ENCODE measurements at places on chromosomes 11 and 22. TPM values are rescaled to one million over a fixed set of nuclear protein-coding genes. Genes with fewer than 3 reads are reported as not detected.

DNA sequence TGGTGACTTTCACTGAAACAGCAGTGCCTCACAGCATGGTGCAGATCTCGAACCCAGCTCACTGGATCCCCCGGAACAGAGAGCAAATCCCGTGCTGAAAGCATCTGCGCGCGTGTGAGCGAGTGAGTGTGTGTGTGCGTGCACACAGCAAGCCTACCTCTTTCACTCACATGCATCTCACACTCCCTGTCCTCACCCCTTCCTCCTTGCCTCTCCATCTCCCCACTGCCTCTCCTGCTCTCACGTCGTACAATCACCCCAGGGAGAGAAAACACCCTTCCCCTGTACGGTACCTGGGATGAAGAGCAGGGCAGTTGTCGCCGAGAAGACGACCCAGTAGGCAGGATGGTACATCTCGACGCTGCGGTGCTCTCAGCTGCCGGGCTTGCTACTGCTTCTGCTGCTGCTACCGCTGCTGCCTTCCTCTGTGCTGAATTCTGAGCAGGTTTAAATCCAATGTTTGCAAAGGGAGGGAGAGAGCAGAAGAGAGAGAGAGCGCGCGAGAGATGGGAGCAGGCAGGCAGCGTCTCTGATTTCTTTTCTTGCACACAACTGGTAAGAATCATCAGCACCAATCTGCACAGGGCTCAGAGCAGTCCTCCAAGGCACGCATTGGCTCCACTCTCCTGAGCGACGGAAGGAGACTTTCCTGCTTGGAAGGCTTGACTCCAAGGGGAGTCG, at the start of gene OPCML:
OPCML (minus strand) TSS at position 531 of the 681 bp plus-strand sequence.
- DNase-seq = no peak
- H3K27me3 ChIP-seq = peaks cover 37% of the 10 kb centered on the region
- no peaks in the 10 kb centered on the region for H3K4me1 ChIP-seq
- H3K4me3 ChIP-seq = no peak within 1 kb of the TSS

GRCh38 chr22:36922105-36922608, 8.7 kb downstream of the CSF2RB start:
- peaks cover 26% of the 10 kb centered on the region for H3K27me3 ChIP-seq
- no peaks in the 10 kb centered on the region for H3K36me3 ChIP-seq
- H3K4me1 ChIP-seq = peaks cover 27% of the 10 kb centered on the region
- DNase-seq = no peak

Gene DBX1
- total RNA-seq = not detected

DNA sequence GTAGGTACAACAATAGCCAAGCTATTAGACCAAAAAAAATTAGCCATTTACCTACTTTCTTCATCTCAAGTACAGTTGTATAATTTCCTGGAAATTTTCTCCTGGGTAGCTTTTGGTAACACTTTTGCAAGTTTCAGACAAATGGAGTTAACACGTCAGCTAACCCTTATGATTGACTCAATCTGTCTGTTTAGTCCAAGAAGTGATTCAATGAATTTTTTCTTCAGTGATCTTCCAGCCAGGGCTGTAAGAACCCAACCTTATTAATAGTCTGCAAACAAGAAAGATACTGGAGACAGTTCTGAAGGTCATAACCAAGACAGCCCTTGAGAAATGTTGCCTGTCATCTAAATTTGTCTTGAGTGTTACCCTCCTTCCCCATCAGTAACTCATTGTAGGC, 30.1 kb upstream of the FIBIN start:
- no peak for DNase-seq
- no peak overlapping the region for H3K27ac ChIP-seq
- H3K27me3 ChIP-seq = no peaks in the 10 kb centered on the region

Gene TAF10
- 159 TPM for total RNA-seq

- H3K36me3 ChIP-seq = no peaks in the 10 kb centered on the region
- no peak overlapping the region for H3K4me3 ChIP-seq
- peaks cover 5% of the 10 kb centered on the region for H3K4me1 ChIP-seq
- no peak for DNase-seq
- peaks cover 2% of the 10 kb centered on the region for H3K27me3 ChIP-seq
- H3K27ac ChIP-seq = no peak overlapping the region
These were observed 129.7 kb downstream of the ST3GAL4 start for GRCh38 chr11:126485021-126485792.

Gene CRYBB3
- total RNA-seq = 0.40 TPM

GRCh38 chr22:33821290-33821689, 99.0 kb downstream of the LARGE1 start:
- DNase-seq = no peak
- no peak overlapping the region for H3K27ac ChIP-seq
- no peak overlapping the region for H3K4me3 ChIP-seq
- no peaks in the 10 kb centered on the region for H3K27me3 ChIP-seq
- no peaks in the 10 kb centered on the region for H3K36me3 ChIP-seq
- H3K4me1 ChIP-seq = no peaks in the 10 kb centered on the region

- no peak for DNase-seq
- no peaks in the 10 kb centered on the region for H3K27me3 ChIP-seq
- no peak overlapping the region for H3K4me3 ChIP-seq
These were observed 93.2 kb upstream of the OR4B1 start for GRCh38 chr11:48123254-48123875.

DNA sequence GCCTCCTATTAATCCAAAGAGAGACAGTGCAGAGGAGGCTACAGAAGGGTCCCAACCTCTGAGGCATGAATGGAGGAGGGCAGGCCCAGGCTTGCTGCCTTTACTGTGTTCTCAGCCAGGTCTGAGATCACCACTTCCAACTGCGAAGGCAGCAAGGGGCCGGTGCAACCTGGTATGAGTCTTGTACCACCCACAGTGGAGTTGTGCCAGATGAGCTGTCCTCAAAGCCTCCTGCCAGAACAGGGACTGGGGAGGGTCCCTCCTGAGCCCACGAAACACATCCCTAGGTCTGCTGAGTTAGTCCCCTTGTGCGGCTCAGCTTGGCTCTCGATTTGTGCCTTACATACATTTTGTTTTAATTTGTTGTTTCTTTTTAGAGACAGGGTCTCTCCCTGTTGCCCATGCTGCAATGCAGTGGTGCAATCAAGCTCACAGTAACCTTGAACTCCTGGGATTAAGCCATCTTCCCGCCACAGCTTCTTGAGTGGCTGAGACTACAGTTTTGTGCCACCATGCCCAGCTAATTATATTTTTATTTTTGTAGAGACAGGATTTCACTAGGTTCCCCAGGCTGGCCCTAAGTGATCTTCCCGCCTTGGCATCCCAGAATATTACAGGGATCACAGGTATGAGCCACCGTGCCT, 9.3 kb downstream of the MIF start:
- H3K4me1 ChIP-seq = no peaks in the 10 kb centered on the region
- peaks cover 9% of the 10 kb centered on the region for H3K36me3 ChIP-seq
- H3K27ac ChIP-seq = no peak overlapping the region
- no peak overlapping the region for H3K4me3 ChIP-seq

- peaks cover 3% of the 10 kb centered on the region for H3K36me3 ChIP-seq
- H3K4me3 ChIP-seq = peak within 1 kb of the TSS; percentile 34
- peak; percentile 27 for DNase-seq
- H3K27ac ChIP-seq = no peak within 1 kb of the TSS
- peaks cover 28% of the 10 kb centered on the region for H3K4me1 ChIP-seq
These were observed at the start of gene BARX2 for GRCh38 chr11:129375751-129376657. Gene BARX2, plus strand, starts transcription at chr11:129375848. Its CDS starts 188 bp downstream, at chr11:129376036.

- DNase-seq = no peak
- no peak overlapping the region for H3K4me3 ChIP-seq
- no peaks in the 10 kb centered on the region for H3K27me3 ChIP-seq
- peaks cover 26% of the 10 kb centered on the region for H3K36me3 ChIP-seq
- H3K27ac ChIP-seq = no peak overlapping the region
- peaks cover 15% of the 10 kb centered on the region for H3K4me1 ChIP-seq
These were observed 26.7 kb downstream of the TCF20 start for GRCh38 chr22:42243802-42244060.

DNA sequence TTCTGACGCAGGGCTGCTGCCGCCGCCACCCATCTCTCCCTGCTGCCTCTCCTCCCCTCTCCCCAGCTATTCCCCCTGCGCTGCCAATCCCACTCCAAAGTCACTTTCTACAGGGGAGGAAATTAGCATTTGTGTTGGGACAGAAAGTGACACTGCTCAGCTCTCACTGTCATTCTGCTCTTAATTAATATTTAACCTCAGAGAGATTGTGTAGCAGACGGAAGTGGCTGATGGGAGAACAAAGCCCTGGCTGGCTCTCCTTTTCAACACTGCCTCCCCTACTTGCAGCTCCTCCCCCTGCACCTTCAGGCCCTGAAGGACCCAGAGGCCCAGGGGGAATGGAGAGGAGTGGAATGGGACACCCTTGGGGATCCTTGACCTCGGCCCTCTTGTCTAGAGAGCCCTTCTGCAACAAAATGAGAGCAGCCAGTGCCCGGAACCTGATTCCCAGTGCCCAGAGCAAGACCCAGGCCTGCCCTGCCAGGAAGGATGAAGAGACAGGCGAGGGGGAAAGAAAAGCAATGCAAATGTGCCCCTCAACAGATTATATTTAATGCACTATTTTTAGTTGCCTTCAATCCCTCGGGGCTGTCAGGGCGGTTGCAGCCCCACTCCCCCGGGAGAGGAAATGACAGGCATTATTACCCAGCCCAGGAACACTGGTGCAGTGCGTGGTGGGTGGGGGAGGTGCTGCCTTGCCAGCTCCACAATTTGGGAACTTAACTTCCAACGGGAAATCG, 14.6 kb upstream of the NRGN start:
- H3K36me3 ChIP-seq = no peaks in the 10 kb centered on the region
- no peaks in the 10 kb centered on the region for H3K4me1 ChIP-seq
- H3K4me3 ChIP-seq = no peak overlapping the region
- peaks cover 53% of the 10 kb centered on the region for H3K27me3 ChIP-seq
- DNase-seq = no peak

DNA sequence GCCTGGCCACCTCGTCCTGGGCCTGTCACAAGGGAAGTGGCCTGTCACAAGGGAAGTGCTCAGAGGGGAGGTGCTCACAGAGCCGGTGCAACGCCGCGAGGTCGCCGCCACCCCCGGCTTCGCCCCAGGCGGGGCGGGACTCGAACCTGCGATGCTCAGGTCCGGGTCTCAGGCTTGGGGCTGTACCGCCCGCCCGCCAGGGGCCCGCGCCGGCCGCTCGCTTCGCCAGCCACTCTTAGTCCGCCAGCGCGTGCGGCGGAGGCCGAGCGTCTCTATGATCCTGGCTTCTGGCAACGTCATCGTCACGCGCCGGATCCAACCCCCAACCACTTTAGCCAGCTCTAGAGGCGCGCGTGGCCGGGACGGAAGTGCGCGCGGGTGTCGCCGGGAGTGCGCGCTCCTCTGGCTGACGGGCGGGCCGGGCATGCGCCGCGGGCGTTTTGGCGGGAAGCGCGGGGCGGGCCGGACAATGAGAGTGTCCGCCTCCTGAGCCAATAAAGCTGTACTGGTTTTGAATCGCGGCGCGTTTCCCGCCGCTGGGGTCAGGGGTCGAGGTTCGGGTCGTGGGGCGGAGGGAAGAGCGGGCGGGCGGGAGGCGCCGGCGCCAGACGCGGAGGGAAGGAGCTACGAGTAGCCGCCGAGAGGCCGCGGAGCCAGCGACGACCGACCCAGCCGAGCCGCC, at the start of gene TRMT2A:
TRMT2A (minus strand) TSS at position 276 of the 682 bp plus-strand sequence. CDS start 320 bp downstream, outside the sequence.
- H3K27me3 ChIP-seq = no peaks in the 10 kb centered on the region
- H3K4me1 ChIP-seq = peaks cover 51% of the 10 kb centered on the region
- H3K36me3 ChIP-seq = peaks cover 59% of the 10 kb centered on the region
- peak within 1 kb of the TSS; percentile 90 for H3K27ac ChIP-seq

DNA sequence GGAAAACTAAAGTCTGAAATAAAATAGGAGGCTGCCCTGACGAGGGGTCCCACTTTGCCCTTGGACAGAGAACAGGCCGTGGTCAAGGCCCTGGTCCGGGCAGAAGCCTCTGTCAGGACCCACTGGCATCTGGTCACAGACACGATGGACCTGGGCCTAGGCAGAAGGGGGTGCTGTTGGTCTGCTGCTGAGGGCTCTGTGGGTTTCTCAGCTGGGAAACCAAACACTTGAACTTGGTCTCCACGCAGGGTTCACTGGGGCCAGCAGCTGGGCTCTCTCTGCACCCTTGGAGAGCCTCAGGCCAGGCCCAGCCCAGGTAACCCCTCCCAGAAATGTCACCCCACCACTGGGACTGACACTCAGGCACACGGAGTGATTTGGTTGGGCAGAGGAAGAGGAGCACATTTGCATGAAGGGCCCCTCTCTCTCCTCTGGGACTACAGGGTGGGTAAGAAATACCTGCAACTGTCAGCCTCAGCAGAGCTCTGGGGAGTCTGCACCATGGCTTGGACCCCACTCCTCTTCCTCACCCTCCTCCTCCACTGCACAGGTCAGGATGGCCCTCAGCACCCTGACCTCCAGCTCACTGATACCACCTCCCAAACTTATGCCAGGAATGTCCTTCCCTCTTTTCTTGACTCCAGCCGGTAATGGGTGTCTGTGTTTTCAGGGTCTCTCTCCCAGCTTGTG, 48.1 kb upstream of the TOP3B start:
- no peak for DNase-seq
- no peak overlapping the region for H3K27ac ChIP-seq
- H3K4me1 ChIP-seq = no peaks in the 10 kb centered on the region
- no peak overlapping the region for H3K4me3 ChIP-seq
- no peaks in the 10 kb centered on the region for H3K36me3 ChIP-seq

GRCh38 chr22:23029521-23030228, 40.6 kb upstream of the GNAZ start:
- H3K27me3 ChIP-seq = peaks cover 11% of the 10 kb centered on the region
- H3K36me3 ChIP-seq = no peaks in the 10 kb centered on the region
- no peak for DNase-seq
- no peak overlapping the region for H3K4me3 ChIP-seq
- no peaks in the 10 kb centered on the region for H3K4me1 ChIP-seq

- H3K27ac ChIP-seq = no peak overlapping the region
- DNase-seq = no peak
- no peaks in the 10 kb centered on the region for H3K4me1 ChIP-seq
- peaks cover 13% of the 10 kb centered on the region for H3K27me3 ChIP-seq
These were observed 26.0 kb downstream of the SLC22A6 start for GRCh38 chr11:62958547-62959421.

Gene NDUFC2
- total RNA-seq = 204 TPM

DNA sequence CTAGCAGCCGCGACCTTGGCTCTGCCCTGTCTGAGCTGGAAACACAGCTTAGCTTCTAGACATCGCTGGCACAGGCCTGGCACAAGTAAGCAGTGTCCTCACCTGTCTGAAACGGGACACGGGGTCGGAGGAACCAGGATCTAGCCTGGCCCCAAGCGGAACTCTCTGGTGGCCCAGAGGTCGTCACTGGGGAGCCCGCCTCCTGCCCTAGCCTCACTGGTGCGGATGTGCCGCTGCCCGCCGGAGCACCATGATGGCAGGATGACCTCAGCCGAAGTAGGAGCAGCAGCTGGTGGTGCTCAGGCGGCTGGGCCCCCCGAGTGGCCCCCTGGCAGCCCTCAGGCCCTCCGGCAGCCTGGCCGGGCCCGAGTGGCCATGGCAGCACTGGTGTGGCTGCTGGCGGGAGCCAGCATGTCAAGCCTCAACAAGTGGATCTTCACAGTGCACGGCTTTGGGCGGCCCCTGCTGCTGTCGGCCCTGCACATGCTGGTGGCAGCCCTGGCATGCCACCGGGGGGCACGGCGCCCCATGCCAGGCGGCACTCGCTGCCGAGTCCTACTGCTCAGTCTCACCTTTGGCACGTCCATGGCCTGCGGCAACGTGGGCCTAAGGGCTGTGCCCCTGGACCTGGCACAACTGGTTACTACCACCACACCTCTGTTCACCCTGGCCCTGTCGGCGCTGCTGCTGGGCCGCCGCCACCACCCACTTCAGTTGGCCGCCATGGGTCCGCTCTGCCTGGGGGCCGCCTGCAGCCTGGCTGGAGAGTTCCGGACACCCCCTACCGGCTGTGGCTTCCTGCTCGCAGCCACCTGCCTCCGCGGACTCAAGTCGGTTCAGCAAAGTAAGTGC, 871 bp downstream of the SLC35E4 start:
- peak overlapping the region; percentile 74 for H3K27ac ChIP-seq
- peaks cover 21% of the 10 kb centered on the region for H3K36me3 ChIP-seq
- H3K4me1 ChIP-seq = peaks cover 36% of the 10 kb centered on the region
- H3K27me3 ChIP-seq = no peaks in the 10 kb centered on the region
- DNase-seq = peak; percentile 39

Gene OR10D3
- not detected for total RNA-seq

Gene NPTXR
- total RNA-seq = 1.3 TPM

Measured in activated CD4-positive, alpha-beta memory T cell treated with anti-CD3 and anti-CD28 coated beads, Interleukin-2, amount 10 ng/mL, durations not matched to agents 7 days and 5 days (primary cell).